Sigmoid colon (tissue), 7 donors: ENCODE measurements at places on chromosomes 5 and 9.

GRCh38 chr9:128276008-128276573 lies at the start of gene SWI5:
TSS of gene SWI5 (plus strand) at chr9:128276276.
- peak within 1 kb of the TSS; percentile 82 for H3K4me3 ChIP-seq
- H3K27me3 ChIP-seq, result no peaks in the 10 kb centered on the region
- peaks cover 23% of the 10 kb centered on the region for H3K4me1 ChIP-seq
- DNase-seq, result peak; percentile 100

DNA sequence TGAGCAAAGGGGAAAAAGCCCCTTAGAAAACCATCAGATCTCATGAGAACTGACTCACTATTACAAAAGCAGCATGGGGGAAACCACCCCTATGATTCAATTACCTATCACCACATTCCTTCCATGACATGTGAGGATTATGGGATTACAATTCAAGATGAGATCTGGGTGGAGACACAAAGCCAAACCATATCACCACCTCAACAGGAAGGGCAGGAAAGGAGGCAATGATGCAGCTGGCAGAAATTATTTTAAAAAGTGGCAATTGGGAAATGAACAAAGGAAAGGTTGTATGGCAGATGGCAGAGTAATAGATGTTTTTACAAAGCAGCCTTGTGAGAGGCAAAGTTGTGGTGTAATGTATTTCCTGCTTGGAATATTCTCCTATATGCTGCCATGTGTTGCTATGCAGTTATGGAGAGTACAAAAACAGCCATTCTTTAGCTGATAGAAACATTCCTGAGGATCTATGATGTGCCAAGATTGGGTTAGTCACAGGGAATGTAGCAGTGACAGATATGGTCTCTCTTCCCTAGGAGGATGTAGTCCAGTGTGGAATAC lies 138.8 kb downstream of the SMC2 start:
- no peaks in the 10 kb centered on the region for H3K36me3 ChIP-seq
- DNase-seq, result no peak
- no peak overlapping the region for H3K27ac ChIP-seq
- no peak overlapping the region for H3K4me3 ChIP-seq
- no peaks in the 10 kb centered on the region for H3K4me1 ChIP-seq
- no peaks in the 10 kb centered on the region for H3K27me3 ChIP-seq

DNA sequence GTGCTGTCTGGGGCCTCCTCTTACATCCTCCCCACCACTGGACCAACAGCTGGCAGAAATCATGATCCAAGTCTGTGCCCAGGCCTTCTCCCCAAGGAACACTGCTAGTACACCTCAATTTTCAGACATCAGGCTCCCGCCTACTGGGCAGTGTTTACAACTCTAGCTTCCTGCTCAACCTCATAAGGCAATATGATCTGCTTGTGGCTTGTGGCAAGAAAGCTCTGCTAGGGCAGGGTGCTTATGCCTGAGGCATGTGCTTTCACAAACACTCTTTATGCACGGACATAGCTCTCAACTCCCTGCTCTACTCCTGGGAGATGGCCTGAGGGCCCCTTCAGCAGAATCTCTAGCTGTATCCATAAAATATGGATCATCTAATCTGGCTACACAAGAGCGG lies 32.5 kb downstream of the SH3TC2 start:
- H3K36me3 ChIP-seq, result no peaks in the 10 kb centered on the region
- H3K4me1 ChIP-seq, result no peaks in the 10 kb centered on the region
- no peaks in the 10 kb centered on the region for H3K27me3 ChIP-seq
- DNase-seq, result no peak
- H3K4me3 ChIP-seq, result no peak overlapping the region
- H3K27ac ChIP-seq, result no peak overlapping the region

- no peak overlapping the region for H3K4me3 ChIP-seq
- no peaks in the 10 kb centered on the region for H3K4me1 ChIP-seq
- no peaks in the 10 kb centered on the region for H3K27me3 ChIP-seq
- no peak overlapping the region for H3K27ac ChIP-seq
Observed at GRCh38 chr5:155850370-155850769, 476.6 kb upstream of the SGCD start.

GRCh38 chr5:3009605-3010004 lies 258.1 kb upstream of the IRX2 start:
- H3K4me3 ChIP-seq, result no peak overlapping the region
- no peaks in the 10 kb centered on the region for H3K4me1 ChIP-seq
- DNase-seq, result peak; percentile 9
- no peaks in the 10 kb centered on the region for H3K36me3 ChIP-seq
- H3K27me3 ChIP-seq, result no peaks in the 10 kb centered on the region
- no peak overlapping the region for H3K27ac ChIP-seq
